Fibroblast of skin of left quadriceps (primary cell): ENCODE measurements at places on chromosomes 11 and 22.

GRCh38 chr11:47446833-47447232, 2.1 kb downstream of the RAPSN start:
- DNase-seq = no peak

GRCh38 chr11:70854201-70854600, 398.2 kb downstream of the SHANK2 start:
- no peak for DNase-seq

- no peak for DNase-seq
These were observed 74.5 kb upstream of the LMO1 start for GRCh38 chr11:8338138-8338537.

DNA sequence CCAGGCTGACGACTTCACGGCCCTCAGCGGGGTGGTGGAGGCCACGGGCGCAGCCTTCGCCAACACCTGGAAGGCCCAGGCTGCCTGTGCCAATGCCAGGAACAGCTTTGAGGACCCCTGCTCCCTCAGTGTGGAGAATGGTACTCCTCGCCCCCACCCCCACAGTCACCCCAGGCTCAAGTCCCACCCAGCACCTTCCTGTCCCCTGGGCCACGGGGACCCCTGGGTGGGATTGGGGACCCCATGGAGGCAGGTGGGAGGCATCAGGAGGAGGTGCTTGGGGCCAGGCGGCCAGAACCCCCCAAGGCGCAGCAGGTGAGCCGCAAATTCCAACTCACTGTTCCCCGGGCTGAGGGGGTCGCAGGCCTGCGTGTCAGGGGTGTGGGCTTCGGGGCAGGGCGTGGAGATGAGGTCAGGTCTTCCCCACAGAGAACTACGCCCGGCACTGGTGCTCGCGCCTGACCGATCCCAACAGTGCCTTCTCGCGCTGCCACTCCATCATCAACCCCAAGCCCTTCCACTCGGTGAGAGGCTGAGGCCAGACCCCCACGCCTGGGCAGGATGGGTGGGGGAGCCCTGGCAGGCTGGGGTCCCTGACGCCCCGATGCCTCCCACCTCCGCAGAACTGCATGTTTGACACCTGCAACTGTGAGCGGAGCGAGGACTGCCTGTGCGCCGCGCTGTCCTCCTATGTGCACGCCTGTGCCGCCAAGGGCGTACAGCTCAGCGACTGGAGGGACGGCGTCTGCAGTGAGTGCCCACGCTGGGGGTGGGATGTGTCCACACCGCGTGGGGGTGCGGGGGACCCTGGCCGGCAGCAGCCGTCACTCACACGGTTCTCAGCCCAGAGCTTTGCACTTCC, 9.4 kb downstream of the MUC5B start:
- DNase-seq = no peak

GRCh38 chr11:38153985-38154384, 1555.9 kb upstream of the RAG2 start:
- DNase-seq = no peak

DNA sequence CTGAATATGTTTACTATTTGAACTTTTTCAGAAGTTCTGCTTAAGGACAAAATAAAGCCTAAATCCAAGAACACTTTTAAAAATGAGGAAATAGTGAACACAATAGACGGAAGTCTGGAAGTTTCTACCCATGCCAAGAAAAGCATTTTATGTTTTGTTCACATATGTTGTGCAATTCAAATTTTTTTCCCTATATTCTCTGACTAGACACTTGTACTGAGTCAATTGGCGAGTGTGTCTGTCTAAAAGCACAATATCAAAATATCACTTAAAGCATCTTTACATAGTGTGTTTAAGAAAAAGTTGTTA, 29.2 kb downstream of the INCENP start:
- DNase-seq = no peak

DNA sequence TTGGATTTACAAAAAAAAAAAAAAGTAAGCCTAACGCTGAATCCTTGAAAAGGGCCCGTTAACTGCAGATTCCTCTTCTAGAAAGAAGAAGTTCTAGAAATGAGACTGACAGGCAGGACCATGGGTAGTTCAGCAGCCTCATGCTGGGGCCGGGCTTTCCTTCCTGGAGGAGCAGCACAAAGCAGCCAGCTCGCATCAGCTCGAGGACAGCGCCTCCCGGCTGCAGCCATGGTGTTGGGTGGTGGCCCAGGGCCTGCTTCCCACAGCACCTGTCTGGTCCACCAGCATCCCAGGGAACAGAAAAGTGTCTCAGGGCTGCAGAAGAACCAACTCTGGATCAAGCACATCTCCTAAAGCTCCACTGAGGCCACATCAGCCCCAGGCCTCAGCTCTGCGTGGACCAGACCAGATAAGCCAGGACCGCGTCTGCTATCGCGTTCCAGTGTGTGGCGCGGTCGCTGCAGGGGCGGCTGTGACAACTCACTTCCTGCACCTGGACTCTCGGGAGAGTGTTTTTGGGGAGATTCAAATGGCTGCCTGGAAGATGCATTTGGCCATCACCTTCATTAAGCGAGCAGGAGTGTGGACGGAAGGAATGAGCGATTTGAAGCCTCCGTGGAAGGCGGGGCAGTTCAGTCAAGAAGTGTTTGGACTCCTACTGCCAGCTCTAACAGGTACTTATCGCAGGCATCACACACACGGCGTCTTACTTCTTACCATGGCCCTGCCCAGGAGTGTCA, 53.5 kb downstream of the MYH9 start:
- no peak for DNase-seq

- DNase-seq = no peak
These were observed 1.5 kb downstream of the MIF start for GRCh38 chr22:23895599-23896144.

DNA sequence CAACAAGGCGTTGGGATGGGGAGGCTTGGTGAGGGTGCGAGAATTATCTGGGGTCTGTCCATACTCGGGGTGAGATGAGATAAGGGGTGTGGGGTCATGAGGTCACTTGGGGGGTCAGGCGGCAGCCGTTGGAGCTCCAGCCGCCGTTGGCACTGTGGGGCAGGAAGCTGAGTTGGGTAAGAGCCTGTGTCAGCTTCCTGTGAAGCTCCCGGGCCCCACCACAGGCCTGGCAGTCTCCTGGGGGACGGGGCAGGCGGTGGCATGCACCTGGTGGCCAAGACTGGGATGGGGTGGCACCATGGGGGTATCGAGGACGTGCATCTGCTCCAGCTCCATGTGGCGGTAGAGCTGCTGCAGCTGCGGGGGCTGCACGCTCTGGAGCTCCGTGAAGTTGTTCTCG, 7.1 kb upstream of the MYBPC3 start:
- no peak for DNase-seq

- DNase-seq = no peak
These were observed 1.1 kb upstream of the LRRC75B start for GRCh38 chr22:24593836-24594568.

- DNase-seq = no peak
These were observed 28.2 kb downstream of the GGT5 start for GRCh38 chr22:24216541-24217209.

GRCh38 chr11:19718051-19718450, 5.4 kb downstream of the NAV2 start:
- no peak for DNase-seq

DNA sequence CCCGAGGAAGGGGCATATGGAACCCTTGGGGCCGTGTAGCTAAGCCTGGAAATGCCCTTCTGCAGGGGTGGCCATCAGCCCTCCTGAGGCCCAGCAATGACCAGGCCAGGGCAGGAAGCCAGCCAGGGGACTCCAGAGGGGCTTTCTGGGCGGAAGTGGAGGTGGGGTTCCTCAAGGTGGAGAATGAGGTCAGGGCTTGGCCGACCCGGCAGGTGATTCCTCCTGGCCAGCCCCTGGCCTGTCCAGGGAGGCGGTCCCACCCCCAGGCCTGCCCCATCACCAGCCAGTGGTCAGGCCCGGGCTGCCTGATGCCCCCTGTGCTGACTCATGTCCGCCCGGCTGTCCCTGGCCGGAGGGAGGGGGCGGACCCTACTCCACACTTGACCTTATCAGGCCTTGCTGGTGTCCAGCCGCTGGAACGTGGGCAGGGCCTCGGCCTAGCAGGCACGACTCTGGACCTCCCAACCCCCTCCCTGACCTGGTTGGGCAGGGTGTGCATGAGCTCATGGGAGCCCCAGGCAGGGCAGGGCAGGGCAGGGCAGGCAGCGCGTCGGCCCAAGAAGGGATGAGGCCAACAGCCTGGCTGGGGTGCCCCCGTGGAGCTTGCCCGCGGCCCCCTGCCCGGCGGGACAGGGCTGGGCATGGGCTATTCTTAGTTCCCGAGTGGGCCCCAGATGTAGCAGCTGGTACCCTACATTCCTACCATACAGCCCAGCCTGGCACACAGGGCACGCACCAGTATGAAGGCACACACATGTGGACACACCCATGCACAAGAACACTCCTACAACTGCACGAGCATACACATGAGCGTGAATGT, 35.9 kb downstream of the RPL3 start:
- DNase-seq = no peak

DNA sequence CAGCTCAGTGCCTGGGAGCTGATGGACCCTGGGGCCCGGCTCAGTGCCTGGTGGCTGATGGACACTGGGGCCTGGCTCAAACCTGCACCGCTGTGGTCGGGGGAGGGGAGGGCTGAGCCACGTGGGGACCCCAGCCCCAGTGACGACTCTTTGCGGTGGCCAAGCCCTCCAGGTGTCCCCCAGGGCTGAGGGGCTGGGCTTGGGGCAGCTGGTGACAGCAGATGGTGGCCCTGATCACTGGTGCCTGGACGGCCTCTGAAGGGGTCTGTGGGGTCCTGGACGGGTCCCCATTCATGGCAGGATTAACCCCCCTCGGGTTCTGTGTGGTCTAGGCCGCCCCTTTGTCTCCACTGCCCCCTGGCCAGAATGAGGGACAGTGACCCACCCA, 3.4 kb upstream of the MUC5B start:
- no peak for DNase-seq

GRCh38 chr22:49897015-49897684, 21.1 kb downstream of the ALG12 start:
- DNase-seq = no peak

DNA sequence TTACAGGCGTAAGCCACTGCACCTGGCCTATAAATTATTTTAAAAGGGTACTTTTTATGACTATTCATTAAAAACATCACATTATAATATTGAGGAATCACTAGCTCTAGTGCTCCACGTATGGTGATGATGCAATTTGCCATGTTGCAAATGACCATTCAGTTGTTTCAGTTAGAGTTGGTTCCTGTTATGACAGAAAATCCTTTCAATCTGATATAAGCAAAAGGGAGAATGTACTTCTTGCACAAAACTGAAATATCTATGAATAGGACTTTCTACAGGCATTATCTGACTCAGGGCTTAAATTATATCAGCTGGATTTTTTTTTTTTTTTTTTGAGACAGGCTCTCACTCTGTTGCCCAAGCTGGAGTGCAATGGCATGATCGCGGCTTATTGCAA, 45.6 kb upstream of the RRM1 start:
- no peak for DNase-seq

GRCh38 chr11:67353317-67354074, at the start of gene POLD4:
Gene POLD4, minus strand, starts transcription at chr11:67353546. Its CDS starts 147 bp downstream, at chr11:67353399.
- peak; percentile 88 for DNase-seq

DNA sequence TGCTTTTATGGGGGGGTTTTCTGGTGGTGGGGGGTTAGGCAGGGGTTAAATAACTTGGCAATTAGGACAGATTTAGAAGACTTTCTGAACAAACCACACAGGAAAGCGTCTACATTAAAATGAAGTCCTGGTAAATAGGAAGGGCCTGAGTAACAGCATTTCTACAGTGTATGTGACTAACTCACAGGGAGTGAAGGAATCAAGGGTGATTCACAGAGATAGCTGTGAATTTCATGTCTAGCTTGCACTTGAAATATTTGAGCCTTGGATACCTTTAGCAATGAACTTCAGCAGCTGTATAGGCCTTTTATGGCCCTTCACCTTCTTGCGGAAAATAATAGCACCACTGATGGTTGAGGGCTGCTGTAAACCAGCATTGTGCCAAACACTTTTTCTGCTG, 26.1 kb upstream of the LDHA start:
- DNase-seq = no peak

DNA sequence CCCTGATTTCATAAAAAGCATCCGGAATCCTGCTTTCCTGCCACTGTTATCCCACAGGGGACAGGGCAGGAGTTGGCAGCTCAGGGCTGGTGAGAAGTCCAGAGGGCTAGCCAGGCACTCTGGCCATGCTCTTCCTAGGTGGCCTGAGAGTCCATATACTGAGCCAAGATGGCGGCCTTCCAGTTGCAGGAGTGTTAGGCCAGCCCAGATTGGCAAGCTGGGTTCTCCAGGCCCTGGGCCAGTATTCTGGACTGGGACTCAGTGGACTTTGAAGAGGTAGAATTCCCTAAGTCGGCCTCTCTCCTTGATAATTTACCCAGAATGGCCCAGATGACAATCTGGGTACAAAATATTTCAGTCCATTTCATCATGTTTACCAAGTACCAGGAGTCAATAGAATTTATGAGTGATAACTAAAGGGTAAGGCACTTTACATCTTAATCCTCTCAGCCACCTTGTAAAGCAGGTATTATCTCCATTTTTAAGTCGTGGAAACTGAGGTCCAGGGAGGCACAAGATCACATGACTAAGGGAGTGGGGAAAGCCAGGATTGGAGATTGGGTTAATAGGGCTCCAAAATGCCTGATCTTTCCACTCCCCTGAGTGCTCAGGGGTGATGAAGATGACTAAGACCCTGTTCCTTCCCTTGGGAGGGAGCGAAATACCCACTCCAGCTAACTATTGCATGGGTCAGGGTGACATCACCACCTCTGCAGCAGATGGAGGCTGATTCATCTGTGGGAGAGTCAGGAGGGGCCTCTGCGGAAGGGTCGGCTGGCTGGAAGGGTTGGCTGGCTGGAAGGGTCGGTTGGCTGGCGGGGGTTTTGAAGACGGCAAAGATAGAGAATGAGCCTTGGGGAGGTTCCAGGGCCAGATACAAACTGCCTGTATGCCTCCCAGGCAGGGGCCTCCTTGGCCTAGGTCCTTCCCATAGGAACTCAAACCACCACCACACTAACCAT, 1.2 kb upstream of the MICALL1 start:
- DNase-seq = peak; percentile 94

GRCh38 chr22:30753701-30754100, 59.0 kb downstream of the OSBP2 start:
- no peak for DNase-seq

DNA sequence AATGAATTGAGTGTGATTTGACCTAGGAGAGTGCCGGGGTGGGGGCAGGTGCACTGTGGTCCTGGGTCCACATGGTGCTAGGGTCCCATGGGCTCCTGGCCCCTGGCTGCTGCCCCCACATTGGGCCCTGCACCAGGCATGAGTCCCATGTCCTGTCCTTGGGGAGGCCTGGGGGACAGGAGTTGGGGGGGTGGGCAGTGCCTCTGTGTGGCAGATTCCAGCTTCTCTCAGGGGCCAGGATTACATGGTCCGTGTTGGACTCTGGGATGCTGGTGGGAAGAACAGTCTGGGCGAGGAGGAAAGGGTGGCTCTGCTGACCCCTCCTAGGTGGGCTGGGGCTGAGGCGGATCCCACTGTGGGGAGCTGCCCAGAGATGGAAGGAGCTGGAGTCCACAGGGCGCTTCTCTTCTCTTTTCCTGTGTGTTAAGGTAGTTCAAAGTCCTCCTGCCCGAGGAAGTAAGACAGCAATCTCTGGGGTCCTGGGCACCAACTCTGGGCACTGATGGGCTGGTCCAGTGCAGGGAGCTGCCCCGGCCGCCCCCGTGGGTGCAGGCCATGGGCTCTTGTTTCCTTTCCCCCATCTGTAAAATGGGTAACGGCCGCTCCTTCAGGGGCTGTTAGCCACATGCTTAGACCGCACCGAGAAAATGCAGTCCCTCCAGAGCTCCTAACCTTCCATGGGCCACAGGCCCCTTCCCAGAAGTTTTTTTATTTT, 19.8 kb downstream of the KCNQ1 start:
- DNase-seq = no peak
